Nephron progenitor cell (in vitro differentiated cells): ENCODE measurements at places on chromosomes 1 and 21.

- DNase-seq = peak; percentile 35
Measured at GRCh38 chr1:206469933-206470691, at the start of gene IKBKE. Gene IKBKE, plus strand, starts transcription at chr1:206470476. Its CDS starts 2,752 bp downstream, at chr1:206473228.

DNA sequence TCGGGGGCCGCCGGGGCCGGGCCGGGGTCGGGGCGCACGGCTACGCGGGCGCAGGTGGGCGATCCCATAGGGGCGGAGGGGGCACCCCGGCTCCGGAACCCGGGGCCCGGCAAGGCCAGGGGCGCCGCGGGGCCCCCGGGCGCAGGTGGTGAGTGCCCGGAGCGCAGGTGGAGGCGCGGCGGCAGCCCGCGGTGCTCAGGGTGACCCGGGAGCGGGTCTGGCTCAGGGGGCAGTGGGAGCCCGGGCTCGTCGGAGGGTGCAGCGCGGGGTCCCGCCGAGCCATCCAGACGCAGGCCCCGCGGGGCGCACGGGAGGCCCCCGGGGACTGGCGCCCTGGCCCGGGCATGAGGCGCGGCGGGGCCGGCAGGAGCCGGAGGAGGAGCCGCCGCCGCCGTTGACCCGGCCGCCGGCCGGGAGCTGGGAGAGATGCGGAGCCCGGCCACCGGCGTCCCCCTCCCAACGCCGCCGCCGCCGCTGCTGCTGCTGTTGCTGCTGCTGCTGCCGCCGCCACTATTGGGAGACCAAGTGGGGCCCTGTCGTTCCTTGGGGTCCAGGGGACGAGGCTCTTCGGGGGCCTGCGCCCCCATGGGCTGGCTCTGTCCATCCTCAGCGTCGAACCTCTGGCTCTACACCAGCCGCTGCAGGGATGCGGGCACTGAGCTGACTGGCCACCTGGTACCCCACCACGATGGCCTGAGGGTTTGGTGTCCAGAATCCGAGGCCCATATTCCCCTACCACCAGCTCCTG is 489 bp downstream of the CELSR2 start:
- DNase-seq = peak; percentile 56

DNA sequence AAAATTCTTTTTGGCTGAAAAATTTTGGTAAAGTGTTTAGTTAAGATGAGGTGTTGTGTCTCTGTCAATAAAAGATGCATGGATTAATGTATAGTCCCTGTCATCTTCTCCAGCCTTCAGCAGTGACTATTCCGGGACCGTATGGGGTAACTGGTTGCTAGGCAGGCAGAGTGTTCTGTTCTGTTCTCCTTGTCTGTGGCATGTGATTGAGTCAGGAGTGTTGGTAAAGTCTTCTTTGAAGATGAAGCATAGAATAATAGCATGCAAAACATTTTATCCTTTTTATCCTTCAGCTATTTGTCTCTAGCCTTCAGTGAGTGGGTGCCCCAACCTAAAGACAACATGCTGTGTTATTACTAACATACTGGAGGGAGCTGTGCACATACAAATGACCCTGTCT is 74.6 kb downstream of the RGL1 start:
- no peak for DNase-seq

- DNase-seq = no peak
Measured at GRCh38 chr1:184289825-184290550, 96.8 kb upstream of the C1orf21 start.

GRCh38 chr1:156987715-156988114 is 57.8 kb downstream of the ARHGEF11 start:
- DNase-seq = no peak

DNA sequence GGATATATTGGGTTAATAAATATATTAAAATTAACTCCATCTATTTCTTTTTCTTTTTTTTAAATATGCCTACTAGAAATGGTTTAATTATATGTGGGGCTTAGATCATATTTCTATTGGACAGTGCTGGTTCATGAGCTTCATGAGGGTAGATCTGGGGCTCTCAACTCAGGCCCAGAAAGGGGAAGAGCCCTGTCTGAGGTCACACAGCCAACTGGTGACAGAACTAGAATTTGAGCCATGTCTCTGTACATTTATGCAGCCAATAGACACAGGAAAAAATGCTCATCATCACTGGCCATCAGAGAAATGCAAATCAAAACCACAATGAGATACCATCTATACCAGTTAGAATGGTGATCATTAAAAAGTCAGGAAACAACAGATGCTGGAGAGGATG is 5.1 kb upstream of the EPHB2 start:
- no peak for DNase-seq

DNA sequence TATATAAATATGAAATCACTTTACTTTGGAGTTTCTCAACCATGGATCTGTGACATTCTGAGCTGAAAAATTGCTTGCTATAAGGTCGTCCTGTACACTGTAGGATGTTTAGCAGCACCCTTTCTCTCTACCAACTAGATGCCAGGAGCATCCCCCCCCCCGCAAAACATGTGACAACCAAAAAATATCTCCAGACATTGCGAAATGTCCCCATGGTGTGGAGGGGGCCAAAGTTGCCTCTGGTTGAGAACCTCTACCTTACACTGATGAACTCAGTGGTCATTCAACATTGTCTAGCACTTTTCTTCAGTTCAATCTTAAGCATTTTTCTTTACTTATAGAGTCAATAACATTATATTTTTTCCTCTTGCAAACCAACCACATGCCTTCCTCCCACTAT is 9.2 kb downstream of the FASLG start:
- no peak for DNase-seq
